ENCODE measurements at places on chromosomes 3 and 15.

GRCh38 chr15:59436774-59437141, 1.2 kb upstream of the FAM81A start:
- DNase-seq = no peak

DNA sequence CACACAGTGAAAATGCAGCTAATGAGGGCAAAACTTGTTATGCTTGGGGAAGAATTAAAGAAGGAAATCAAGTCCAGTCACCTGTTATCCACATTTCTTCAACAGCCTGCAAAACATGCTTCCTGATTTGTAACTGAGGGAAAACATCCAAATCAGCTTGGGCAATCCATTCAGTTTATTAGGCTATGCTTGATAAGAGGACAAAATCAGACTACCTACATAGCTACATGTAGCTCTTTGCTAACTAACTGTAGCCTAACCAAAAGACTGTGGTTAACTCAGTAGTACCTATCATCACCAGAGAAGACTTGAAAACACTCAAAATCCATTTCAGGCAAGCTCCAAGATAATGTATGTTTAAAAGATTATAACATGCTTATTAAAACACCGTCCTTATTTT, 436.4 kb downstream of the SHQ1 start:
- DNase-seq = no peak

DNA sequence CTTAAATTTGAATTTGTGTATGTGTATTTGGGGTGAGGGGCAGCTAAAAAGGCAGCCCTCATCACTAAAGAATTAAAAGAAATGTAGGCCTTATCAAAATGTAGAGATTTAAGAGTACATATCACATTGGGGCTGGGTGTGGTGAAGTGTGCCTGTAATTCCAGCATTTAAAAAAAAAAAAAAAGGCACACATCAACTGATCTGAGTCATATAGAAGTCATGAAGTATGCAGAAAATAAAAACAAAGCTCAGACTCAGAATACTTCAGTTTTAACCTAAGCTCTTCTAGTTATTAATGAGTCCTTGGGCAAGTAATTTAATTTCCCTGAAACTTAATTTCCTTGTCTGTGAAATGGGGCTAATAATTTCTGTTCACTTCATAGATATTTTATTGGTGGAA, 31.6 kb downstream of the SLC24A1 start:
- no peak for DNase-seq

- no peak for DNase-seq
Measured at GRCh38 chr15:70025413-70026296, 72.1 kb downstream of the TLE3 start.

Data from activated CD4-positive, alpha-beta T cell treated with anti-CD3 and anti-CD28 coated beads for 4 hours (primary cell).